ENCODE measurements at places on chromosomes 16 and 17.

DNA sequence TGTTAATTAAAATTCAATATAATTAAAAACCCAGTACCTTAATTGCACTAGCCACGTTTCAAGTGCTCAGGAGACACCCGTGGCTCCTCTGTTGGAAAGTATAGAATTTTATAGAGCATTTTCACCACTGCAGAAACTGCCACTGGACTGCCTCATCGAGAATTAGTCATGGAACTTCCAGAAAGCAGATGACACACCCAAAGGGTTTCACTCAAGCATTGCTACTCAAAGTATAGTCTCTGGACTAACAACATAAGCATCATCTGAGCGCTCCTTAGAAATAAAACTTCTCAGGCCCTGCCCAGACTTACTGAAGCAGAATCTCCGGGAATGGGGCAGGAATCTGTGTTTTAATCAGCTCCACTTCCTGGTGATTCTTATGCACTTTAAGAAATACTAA is 63.5 kb upstream of the GPR139 start:
- DNase-seq: no peak

GRCh38 chr17:38657824-38658740 is 16.7 kb downstream of the EPOP start:
- DNase-seq: no peak

- DNase-seq: no peak
Measured at GRCh38 chr17:78601577-78602190, 24.5 kb upstream of the DNAH17 start.

DNA sequence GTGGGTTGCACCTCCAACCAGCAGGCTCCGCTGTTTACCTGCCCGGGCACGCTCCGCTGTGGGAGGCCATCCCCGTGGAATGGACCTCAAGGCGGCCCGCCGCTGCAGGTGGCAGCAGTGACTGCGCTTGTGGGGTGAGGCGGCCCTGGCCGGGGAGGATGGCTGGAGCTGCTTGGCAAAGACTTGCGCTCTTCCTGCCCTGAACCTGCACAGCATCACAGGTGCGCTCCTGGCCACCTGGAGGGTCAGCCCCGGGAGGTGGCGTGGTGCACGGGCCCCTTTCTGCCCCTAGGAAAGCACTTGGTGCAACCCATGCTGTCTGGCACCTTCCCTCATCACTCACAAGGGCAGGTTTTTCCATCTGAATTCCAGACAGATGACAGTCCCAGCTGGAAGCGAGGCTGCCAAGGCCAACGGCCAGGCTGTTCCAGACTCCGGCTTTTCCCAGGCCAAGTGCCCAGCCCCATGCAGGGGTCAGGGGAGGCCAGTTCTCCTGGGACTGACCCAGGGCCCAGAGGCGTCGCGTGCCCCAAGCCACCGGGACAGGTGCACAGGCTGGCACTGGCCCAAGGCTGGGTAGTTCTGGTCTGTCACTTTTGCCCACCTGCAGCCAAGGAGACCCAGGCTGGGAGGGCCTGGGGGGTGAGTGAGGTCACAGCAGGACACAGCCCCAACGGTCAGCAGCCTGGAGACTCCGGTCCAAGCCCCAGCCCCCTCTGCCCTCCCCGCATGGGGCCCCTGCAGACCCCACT is 13.3 kb downstream of the UTS2R start:
- no peak for DNase-seq

DNA sequence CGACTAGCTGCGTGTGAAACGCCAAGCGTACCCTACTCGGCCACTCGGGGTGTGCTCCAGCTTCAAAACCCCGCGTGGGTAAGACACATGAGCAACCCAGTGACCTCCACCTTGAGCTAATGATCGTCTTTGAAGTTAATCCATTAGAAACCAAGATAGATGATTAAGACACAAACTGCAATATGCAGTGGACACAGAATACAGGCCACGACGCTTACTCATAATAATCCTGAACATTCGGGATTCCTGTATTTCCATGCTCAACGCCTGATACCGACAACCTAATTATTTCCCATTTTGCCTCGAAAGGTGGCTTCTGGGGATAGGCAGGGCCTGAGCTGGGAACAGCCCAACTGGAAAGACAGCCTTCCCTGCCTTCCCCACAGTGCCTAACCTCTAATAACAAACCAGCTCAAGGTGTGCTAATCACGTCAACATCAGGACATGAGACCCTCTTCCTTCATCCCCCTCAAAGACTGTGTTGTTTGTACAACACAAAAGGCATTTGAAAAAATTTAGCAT is 504 bp upstream of the COPRS start:
- DNase-seq: no peak

- no peak for DNase-seq
Measured at GRCh38 chr16:89395150-89396142, 94.9 kb downstream of the ANKRD11 start.

- no peak for DNase-seq
Measured at GRCh38 chr16:81798311-81799137, 19.4 kb downstream of the PLCG2 start.

DNA sequence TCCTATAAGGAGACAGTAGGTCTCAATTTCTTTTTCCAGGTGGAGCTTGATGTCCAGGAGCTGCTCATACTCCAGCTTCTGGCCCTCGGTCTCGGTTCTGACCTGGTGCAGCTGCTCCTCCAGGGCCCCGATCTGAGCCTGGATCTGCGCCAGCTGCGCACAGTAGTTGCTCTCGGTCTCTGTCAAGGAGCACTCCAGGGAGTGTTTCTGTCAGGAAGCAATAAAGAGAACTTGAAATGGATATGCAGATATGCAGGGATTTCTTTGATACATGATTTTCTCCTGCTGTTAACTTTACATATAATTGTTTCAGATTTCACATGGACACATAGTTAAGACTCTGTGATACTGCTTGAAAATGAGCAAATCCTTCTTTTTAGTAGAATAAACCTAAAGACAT is 4.7 kb downstream of the KRT25 start:
- no peak for DNase-seq

GRCh38 chr17:66567234-66568170 is 265.1 kb downstream of the PRKCA start:
- DNase-seq: peak; percentile 86
